ENCODE measurements at places on chromosomes 1 and 21. TPM values are rescaled to one million over a fixed set of nuclear protein-coding genes. Genes with fewer than 3 reads are reported as not detected.

TP73 gene
- total RNA-seq = 0.16 TPM

CYP4A22 gene
- not detected for total RNA-seq

CYYR1 gene
- total RNA-seq = 0.08 TPM

CDA gene
- not detected for total RNA-seq

TXNIP gene
- total RNA-seq = 91.0 TPM

S100A2 gene
- total RNA-seq = 0.76 TPM

SCAMP3 gene
- 214 TPM for total RNA-seq

PRAMEF1 gene
- not detected for total RNA-seq

KRTAP12-2 gene
- total RNA-seq = not detected

CRYAA gene
- not detected for total RNA-seq

C8A gene
- total RNA-seq = not detected

LRRIQ3 gene
- total RNA-seq = 1.4 TPM

CD1B gene
- total RNA-seq = not detected

HAO2 gene
- total RNA-seq = not detected

AKNAD1 gene
- total RNA-seq = not detected

S100B gene
- not detected for total RNA-seq

PSEN2 gene
- 4.9 TPM for total RNA-seq

DLGAP3 gene
- 1.5 TPM for total RNA-seq

FAM151A gene
- total RNA-seq = not detected

IGSF3 gene
- 7.6 TPM for total RNA-seq

CASZ1 gene
- 6.9 TPM for total RNA-seq

ADAMTS5 gene
- not detected for total RNA-seq

UBXN11 gene
- total RNA-seq = 19.9 TPM

ZNF593OS gene
- not detected for total RNA-seq

CELA3B gene
- 2.2 TPM for total RNA-seq

TPTE gene
- not detected for total RNA-seq

PTPN22 gene
- 49.3 TPM for total RNA-seq

CELA2A gene
- 0.83 TPM for total RNA-seq

CA14 gene
- not detected for total RNA-seq

RGSL1 gene
- total RNA-seq = not detected

GBP3 gene
- 2.5 TPM for total RNA-seq

FAM110D gene
- total RNA-seq = not detected

RNU1-2 gene
- 1,616 TPM for total RNA-seq

BEND5 gene
- 0.95 TPM for total RNA-seq

ARL8A gene
- 48.9 TPM for total RNA-seq

AADACL3 gene
- total RNA-seq = not detected

SDF4 gene
- total RNA-seq = 191 TPM

Measured in activated T-cell treated with anti-CD3 and anti-CD28 coated beads, Interleukin-2, amount 50 U/mL, for 4 hours (primary cell).